Naive thymus-derived CD8-positive, alpha-beta T cell (primary cell): ENCODE measurements at places on chromosomes 4 and X. TPM values are rescaled to one million over a fixed set of nuclear protein-coding genes. Genes with fewer than 3 reads are reported as not detected.

DNA sequence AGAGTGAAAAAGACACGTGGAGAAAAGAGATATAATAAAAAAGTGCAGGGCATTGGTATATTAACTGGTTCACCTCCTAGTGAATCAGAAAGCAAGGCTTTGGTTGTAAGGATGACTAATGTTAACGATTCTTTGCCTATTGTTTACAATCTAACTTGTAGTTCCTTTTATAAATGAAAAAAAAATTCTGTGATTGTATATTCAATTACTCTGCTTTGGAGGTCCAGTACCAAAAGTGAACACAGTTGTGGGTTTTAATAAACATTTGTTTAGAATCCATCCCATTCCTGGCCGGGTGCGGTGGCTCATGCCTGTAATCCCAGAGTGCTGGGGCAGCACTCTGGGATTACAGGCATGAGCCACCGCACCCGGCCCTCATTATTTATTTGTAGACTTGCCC is 36.9 kb upstream of the PRSS12 start:
- no peak for DNase-seq

- DNase-seq: no peak
Measured at GRCh38 chrX:134545510-134545909, 85.5 kb downstream of the HPRT1 start.

DNA sequence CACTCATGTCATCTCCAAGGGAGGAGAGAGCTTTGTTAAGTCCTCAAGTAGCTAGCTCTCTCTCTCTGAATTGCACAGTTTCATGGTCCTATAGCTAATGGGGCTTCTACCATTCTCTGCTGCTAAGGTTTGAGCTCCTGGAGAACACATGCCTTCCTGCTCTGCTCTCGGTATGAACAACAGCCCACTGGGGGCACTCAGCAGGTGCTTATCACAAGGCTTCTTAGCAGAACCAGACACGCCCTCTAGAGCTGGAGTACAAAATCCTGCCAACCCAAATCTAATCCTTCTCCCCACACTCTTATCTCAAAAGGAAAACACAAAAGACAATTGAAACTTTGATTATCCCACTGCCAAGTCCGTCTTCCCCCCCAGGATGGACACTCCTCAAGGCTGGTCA is 176.5 kb downstream of the HS3ST1 start:
- no peak for DNase-seq

DNA sequence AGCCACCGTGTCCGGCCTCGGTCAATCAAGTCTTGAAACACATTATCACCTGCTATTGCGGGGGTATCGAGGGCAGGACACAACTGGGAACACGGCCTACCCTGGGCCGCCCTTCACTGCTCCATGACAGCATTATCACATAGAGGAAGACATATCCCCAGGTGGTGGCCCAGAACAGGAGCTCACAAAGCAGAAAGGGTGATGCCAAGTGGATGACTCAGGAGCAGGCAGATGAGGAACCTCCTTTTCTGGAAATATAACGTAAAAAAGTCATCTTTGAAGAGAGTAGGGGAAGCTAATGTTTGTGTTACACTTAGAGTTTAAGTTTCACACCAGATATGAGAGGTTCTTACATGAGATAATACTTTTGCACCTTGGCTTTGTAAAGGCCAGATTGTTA is 5.3 kb upstream of the SUPT20HL1 start:
- DNase-seq: no peak

DNA sequence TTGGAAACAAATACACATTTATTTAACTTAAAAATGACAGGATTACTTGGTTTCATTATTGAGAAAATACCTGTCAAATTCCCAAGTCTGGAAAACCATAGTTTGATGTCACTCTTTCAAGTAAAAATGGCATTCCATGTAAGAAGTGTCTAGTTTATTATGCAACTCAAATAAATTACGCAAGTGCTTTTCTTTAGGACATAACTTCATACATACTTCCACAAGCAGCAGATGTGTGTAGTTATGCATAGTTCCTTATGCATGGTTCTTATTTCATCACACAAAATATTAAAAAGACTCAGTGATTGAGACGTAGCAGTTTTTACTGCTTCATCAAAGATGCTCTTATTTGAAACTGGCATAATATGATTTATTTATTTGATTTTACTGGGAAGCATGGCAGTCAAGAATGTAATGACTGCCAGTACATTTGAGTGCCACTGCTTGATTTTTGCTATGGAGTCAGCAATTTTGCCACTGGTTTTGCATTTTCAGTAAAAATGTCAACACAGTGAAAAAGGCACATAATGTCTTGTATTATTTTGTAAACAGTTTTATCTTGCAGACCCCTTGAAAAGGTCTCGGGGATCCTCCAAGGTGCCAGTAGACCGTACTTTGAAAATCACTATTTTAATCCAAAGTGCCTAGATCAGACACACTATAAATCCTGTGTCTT is 62.1 kb downstream of the CLCN3 start:
- DNase-seq: no peak

GRCh38 chrX:111634823-111635729 is 45.9 kb upstream of the ALG13 start:
- no peak for DNase-seq

GRCh38 chr4:108943976-108944591 is 181.2 kb upstream of the ETNPPL start:
- no peak for DNase-seq

DNA sequence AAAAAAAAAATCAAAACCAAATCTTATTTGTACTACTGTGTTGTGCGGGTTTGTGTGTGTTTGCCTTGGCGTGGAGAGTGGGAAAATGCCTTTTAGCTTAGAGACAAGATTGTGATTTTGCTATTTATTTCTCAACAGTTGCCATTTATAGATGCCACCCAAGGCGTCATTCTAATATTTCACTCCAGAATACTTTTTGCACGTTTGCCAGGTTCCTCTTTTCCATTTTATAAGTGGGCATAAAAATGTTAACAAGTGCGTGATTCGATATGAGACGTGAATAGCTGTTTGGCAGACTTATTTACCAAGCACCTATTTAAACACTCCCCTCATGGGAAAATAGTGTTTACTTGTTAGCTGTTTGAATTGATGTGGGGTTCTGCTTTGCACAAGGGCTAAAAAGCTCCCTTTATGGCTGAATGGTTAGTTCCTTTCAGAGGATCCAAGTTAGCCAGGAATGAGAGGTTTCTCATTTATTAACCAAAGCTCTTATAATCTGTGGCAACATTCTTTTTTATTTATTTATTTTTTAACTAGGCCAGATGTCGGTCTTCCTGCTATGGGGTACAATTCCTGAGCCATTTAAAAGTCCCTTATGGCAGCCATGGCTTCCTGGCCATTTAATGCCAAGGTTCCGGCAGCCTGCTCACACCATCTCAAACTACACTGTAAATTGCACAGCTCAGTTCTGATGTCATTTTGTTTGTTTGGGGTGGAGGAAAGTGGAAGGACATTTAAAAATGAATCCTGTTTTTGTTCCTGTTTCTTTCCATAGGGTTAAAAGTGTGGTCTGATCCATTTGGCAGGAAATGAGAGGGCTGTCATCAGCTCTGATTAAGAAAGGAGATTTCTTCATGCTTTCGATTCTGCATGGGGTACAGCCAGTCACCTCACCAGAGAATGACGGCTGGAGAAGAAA is 14.6 kb downstream of the SMIM20 start:
- DNase-seq: no peak

GRCh38 chr4:7430368-7430964 is 4.3 kb downstream of the PSAPL1 start:
- no peak for DNase-seq

DNA sequence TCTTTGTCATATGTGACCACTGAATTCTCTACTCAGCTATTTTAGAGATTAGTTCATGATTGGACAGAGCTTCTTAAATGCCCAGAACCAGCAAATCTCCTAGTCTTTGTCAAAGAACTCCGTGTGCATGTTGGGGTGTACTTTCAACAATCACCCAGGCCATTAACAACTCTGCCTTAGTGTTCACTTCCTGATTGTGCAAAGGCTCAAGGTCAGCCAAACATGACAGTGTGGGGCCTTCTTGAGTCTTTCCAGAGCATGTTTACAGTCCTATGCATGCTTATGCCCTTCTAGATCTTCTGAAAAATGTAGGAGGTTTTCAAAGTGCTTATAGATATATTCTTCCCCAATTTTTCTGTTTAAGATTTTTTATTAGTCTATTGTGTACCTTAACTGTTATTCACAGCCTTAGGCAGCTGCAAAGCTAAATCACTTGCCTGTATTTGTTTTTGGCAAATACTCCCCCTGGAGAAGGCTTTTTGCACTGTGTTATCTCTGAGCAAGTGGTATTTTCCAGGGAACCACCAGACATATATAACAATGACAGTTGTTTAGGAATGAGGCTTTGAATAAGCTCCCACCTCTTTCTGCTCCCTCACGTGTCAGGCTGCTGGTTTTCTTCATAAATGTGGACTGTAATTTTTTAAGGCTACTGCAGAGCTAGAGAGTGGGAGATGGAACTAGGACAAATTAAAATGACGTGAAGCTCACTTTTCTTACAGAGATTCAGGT is 24.0 kb upstream of the DRP2 start:
- no peak for DNase-seq

DNA sequence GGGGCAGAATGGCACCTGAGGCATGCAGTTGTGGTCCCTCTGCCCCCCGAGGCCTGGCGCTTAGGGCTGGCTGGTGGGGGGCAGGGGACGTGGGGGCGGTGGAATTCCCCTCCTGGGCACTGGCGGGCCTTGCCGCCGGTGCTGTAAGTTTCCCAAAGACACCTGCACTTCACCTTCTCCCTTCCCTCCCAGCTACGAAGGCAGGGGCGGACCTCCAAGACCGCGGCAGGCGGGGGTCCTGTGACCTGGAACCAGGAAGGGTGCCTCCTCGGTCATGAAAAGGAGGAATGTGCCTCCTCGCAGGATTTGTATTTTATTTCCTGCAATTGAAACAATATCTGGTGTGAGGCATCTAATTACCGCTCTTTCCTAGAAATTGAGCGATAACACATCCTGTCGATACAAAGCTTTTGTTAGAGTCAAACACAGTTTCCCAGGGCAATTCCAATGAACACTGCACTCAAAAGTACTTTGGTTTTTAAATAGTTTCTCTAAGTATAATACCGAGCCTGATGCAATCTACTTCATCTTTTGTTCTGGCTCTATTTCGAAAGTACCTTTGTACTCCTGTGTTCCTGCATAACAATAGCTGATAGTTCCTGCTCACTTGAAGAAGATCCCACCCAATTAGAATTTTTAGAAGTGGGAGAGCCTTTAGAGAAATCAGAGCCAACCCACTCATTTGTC is 12.3 kb upstream of the ADRA2C start:
- DNase-seq: no peak

DNA sequence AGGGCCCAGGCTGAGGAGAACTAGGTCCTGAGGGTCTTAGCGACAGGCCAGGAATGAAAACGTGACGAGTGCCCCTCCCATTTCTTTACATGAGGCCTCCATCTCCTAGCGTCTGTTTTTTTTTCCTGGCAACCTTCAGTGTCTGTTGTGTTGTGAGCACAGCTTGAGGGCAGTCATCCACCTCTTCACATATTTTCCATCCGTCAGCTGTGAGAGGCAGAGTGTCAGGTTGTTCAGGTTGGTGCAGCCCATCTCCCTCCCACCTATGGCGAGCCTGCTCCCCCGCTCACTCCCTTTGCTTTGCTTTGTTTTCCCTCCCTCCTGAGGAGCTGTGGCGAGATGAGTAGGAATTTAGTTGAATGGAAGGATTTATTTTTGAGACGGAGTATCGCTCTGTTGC is 51.7 kb upstream of the CHRNA9 start:
- no peak for DNase-seq

DNA sequence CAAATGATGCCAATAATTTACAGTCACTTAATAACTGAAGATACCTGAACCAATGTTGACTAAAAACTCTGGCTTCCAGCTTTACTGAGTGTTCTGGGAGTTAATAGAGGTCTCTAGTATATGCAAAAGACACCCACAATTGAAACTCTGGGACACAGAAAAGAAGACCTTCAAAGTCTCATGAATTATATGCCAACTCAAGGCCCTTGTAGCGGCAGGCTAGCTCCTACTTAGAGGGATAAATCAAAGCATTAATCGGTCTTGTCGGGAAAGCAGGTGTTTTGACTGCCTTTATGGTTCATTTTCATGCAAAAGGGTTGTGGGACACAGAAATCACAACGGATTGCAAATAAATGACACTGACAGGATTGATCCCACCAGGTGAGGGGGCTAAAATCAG is 55.9 kb downstream of the PCDH18 start:
- DNase-seq: no peak

The BTC gene
- not detected for polyA plus RNA-seq

- no peak for DNase-seq
Measured at GRCh38 chr4:152436384-152436783, 99.5 kb downstream of the FBXW7 start.

GRCh38 chrX:78653118-78653822 is 5.9 kb downstream of the RTL3 start:
- no peak for DNase-seq

DNA sequence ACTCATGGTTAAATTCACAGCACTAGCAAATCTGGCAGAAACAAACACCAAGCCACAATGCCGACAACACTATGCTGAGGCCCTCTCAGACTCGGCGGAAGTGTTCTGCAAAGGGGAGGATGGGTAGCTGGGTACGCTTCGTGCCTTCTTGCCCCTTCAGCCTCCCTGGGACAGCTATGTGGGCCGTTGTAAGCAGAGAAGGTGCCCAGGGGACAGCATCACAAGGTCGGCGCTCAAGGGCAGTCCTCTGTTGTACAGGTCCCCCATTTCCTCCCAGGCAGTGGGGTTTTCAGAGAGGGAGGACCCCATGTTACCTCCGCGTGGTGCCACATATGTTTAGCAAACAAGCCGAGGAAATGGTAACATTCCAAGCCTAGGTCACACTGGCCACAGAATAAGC is 173.6 kb downstream of the AFAP1 start:
- DNase-seq: no peak

GRCh38 chr4:129342819-129343408 is 247.0 kb downstream of the C4orf33 start:
- DNase-seq: no peak

DNA sequence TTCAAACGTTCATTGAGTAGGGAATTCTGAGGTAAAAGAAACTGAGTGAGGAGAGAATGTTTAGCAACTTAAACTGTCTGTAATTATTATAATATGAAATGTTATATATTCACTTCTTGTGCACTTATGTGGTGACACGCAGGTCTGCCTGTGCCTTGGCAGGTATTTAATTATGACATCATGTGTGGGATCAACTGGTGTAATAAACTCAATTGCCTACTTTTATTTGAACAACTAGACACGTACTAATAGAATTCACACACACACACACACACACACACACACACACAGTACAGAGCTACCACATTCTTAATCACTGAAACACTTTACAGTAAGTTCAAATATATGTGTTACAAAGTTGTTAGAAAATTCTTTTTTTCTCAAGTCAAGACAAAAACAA is 20.7 kb upstream of the SLC25A31 start:
- no peak for DNase-seq

The UFSP2 gene
- 34.7 TPM for polyA plus RNA-seq

The PPP4R3C gene
- polyA plus RNA-seq: not detected

The BEX5 gene
- 11.1 TPM for polyA plus RNA-seq

The PLS3 gene
- not detected for polyA plus RNA-seq

- DNase-seq: no peak
Measured at GRCh38 chr4:145822181-145822580, 116.4 kb downstream of the ZNF827 start.

- DNase-seq: no peak
Measured at GRCh38 chrX:114532111-114532805, 51.6 kb upstream of the HTR2C start.

The POLR2B gene
- polyA plus RNA-seq: 45.5 TPM
